Epithelial cell of umbilical artery (primary cell): ENCODE measurements at places on chromosomes 6 and 20. TPM values are rescaled to one million over a fixed set of nuclear protein-coding genes. Genes with fewer than 3 reads are reported as not detected.

The C4A gene
- 0.65 and 0.91 TPM in 2 replicates for total RNA-seq

The RBBP9 gene
- 12.0 and 12.8 TPM in 2 replicates for total RNA-seq

The TMEM74B gene
- 0.32 TPM in 1 of 2 replicates, not detected in the other for total RNA-seq

The BMP6 gene
- 232 and 248 TPM in 2 replicates for total RNA-seq

The BMP5 gene
- not detected in 2 replicates for total RNA-seq

The C20orf202 gene
- not detected in 2 replicates for total RNA-seq

The TRIM15 gene
- total RNA-seq, result not detected in 2 replicates

The KHDC1 gene
- total RNA-seq, result 1.9 and 2.0 TPM in 2 replicates
